ENCODE measurements at places on chromosomes 5 and 9.
A peak's percentile ranks its signal among the peaks of the same experiment; 100 is the strongest.

- peak; percentile 23 for DNase-seq
These were observed 23.4 kb downstream of the MINAR2 start for GRCh38 chr5:129771058-129771838.

DNA sequence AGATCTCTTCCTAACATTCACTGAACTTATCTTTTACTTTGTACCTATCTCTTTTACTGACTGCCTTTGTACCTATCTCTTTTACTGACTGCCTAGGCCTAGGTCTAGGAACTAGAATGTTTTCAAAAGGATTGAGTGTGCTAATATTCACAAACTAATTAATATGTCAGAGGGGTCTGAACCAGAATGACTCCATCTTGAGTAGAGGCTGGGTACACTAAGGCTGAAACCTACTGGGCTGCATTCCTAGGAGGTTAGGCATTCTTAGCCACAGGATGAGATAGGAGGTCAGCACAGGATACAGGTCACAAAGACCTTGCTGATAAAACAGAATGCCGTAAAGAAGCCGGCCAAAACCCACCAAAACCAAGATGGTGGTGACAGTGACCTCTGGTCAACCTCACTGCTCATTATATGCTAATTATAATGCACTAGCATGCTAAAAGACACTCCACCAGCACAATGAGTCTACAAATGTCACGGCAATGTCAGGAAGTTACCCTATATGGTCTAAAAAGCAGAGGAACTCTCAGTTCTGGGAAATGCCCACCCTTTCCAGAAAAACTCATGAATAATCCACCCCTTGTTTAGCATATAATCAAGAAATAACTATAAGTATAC, 2.5 kb upstream of the RHOBTB3 start:
- DNase-seq = no peak

DNA sequence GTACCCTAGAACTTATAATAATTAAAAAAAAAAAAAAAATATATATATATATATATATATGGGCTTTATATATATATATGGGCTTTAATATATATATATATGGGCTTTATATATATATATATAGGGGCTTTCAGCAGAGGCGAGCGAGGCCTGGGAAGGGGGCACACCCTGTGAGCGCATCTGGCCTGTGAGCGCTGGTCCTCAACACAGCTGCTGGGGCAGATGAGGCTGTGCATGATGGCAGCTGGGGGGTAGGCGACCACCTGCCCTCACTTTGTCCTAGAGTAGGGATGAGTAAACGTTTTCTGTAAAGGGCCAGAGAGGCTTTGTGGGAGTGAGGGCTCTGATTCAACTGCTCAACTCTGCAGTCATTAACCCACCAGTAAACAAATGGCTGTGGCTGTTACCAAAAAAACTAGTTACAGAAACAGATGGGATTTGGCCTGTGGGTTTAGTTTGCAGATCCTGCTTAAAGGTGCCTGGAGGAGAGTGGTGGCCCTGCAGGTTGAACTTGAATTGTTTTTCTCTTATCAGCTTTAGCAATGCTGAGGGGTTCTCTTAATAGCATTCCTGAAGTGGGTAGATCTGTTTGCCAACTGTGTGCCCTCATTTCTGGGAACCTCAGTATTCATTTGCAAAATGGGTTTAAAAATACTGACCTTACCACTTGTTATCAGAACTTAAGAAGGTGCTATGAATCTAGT, 88.1 kb upstream of the EPB41L4B start:
- DNase-seq = no peak

GRCh38 chr5:73357576-73357975, 91.0 kb downstream of the FOXD1 start:
- no peak for DNase-seq

GRCh38 chr9:77018058-77018968, 1.1 kb upstream of the FOXB2 start:
- no peak for DNase-seq

DNA sequence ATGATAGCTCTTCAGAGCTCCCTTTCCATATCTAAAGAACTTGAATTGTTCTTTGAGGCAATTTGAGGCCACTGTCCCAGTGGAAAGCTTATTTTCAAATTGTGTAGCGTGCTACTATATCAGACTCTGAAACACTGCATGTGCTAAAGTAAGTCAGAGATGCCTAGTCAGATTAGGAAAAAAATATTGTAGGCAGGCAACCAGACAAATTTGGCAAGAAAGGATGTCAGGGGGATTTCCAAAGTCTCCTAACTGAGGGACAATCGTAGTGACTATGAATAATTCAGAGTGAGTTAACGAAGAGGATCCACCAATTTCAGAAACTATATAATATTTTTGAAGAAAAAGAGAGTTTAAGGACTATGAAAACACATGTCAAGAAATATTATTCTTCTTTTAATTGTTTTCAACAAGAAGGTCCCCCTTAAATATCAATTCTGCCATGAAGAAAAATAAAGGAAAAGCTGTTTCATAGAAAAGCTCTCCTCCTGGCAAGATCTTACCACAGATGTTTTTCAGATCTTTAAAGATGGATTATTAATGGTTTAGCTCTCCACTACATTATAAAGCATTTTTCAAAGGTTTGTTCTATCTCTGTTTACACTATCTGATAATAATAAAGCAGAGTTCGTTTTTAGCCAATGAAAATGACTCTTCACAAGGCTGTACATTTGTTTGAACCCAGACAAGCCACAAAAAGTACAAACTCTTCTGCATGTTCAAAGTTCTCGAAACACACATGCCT, 273.5 kb upstream of the PTGER4 start:
- no peak for DNase-seq

GRCh38 chr5:179149278-179149677, 89.1 kb downstream of the ZNF354C start:
- DNase-seq = no peak

DNA sequence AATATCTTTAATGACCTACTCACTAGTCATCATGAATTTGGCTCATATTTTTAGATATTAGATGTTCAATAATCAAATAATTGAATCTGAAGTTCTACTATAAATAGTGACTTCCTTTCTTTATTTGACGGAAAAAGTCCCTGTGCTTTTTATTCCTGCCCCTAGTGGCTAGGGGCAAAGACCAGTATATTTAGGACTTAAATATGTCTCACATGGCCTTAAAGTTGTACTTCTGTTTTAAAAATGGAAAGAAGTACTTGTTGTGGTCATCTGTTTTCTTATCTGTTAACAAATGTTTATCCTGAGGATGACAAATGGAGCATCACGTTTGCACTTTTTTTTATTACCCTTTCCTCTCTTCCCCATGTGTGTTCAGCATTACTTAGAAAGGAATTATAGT, 89.2 kb upstream of the GRHPR start:
- no peak for DNase-seq

DNA sequence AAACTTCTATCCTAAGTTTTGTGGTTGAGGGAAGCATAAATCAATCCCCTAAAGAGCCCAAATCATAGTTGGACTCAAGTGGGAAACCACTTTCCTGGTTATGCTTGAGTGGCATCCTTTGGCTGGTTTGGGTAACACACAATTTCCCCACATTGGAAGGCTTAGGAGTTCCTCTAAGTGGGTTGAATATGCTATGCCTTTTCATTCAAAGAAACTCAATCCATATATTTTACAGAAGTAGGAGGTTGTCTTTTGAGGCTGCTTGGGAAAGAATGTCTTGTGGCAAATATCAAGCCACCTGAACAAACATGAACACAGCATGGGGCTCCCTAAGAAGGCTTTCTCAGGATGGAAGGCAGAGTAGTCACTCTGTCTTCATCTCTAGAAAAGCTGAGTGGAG, 121.1 kb downstream of the SPATA31D1 start:
- DNase-seq = no peak

DNA sequence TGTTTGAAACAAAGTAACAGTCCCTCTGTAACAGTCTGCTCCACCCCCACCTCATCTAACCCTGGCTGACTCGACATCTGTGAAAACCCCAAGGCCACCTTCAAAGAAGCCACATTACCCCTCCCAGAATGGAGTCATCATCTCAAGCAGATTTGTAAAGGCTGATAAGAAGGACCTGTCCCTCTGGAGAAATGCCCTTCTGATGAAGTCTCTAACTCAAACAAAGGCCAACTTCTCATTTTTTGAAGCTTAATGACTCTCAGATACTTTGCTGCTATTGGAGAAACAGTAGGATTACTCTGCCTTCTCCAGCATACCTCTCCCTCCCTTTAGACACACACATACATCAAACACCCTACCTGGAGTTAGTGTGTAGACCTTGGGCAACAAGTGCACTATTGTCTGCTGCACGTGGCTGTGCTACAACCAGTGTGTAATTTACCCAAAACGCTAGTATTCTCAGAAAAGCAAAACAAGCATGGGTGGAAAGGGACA, 5.3 kb upstream of the SUSD1 start:
- DNase-seq = no peak

- no peak for DNase-seq
These were observed 5.3 kb downstream of the PRDM6 start for GRCh38 chr5:123094237-123094918.

DNA sequence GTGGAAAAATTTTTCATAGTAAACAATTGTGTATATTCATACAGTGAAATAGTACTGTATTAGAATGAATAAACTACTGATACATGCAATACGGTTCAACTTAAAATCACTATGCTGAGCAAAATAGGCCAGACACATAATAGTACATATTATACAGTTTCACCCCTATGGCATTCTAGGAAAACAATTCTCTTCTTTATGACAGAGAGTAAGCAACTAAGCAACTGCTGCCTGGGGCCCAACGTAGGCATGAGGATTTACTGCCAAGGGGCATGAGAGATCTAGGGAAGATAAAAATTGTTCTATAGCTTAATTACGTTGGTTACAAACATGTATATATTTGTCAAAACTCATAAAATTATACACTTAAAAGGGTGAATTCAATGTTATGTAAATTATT, 180.2 kb downstream of the DRD1 start:
- no peak for DNase-seq

- no peak for DNase-seq
These were observed 41.4 kb upstream of the IL7R start for GRCh38 chr5:35815089-35815936.

GRCh38 chr9:98583417-98583816, 125.3 kb downstream of the GABBR2 start:
- DNase-seq = no peak

GRCh38 chr5:126106029-126106428, 317.2 kb upstream of the GRAMD2B start:
- no peak for DNase-seq

DNA sequence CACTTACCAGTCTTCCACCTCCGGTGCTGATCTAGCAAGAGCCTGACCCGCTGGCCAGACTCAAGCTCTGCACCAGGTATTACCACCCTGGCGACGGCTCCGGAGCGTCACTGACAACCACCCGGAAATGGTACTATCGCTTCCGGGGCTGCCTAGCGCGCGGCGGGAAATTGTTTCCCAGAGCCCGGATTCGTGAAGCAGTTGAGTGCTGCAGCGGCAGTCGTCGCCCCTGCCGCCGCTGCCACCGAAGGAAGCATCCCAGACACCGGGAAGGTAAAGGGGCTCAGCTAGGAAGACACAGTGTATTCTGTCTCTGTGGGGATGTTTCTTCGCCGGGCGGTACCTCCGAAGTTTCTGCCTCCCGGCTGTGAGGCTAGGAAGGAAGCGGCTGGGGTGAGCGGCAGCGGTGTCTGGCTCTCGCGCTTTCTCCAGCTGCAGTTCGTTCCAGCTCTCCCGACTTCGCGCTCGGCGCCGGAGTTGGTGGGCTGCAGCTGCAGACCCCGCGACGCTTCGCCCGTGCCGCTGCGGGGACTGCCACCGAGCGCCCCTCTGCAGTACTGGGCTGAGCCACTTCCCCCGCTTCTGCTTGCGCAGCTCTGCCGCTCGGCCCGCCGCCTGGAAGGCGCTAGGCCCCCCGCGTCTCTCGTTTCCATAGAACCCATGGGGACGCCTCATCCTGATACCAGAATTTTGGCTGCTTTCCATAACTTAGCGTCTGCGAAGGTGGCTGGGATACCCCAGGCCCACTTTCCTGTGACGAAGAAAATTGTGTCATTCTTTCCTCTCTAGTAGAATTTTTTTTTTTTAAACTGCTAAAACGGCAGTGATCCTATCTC, at the start of the genes KIAA0825 and SLF1:
TSS of gene KIAA0825 (minus strand) at position 112 of the 836 bp plus-strand sequence. CDS start 81,478 bp downstream, outside the sequence.
TSS of gene SLF1 (plus strand) at position 177 of the 836 bp plus-strand sequence. CDS start 10,142 bp downstream, outside the sequence.
- DNase-seq = peak; percentile 84

- no peak for DNase-seq
These were observed 18.1 kb upstream of the CTNND2 start for GRCh38 chr5:11922394-11922793.

DNA sequence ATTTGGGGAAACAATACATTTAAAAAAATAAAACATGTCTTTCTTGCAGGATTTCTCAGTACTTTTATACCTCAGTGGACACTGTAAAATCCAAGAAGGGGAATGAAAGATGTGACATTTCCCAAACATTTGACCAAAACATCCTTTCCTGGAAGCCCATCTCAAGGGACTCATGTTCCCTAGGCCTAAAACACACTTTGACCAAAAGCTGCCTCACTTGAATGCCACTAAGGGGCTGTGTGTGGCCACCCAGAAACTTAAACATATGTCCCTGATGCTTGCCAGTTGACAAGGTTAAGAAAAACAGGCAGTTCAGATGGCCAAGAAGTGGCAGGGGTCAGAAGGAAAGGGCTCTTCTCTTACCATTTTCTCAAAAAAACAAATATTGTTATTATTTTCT, 73.6 kb downstream of the EPB41L4B start:
- no peak for DNase-seq

- DNase-seq = no peak
These were observed 49.8 kb downstream of the FEM1C start for GRCh38 chr5:115494570-115495289.

GRCh38 chr5:143055596-143056338, 285.6 kb downstream of the ARHGAP26 start:
- no peak for DNase-seq

DNA sequence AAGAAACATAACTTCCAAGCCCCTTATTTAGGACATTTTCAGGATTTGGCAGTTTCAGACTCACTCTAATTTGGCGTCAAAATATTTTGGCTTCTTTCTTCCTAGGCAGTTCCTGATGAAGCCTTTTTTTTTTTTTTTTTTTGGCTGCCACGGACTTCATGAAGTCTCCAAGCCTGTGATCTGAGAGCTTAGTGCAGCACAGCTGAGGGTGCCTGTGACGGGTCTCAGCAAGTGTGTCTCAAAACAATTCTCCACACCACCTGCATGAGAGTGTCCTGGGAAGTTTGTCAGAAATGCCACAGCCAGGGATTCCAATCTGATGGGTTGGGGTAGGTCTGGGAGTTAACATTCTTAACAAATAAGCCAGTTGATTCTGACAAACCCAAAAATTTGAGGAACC, 6.0 kb upstream of the ESM1 start:
- DNase-seq = no peak

- no peak for DNase-seq
These were observed 214.2 kb downstream of the SPATA31D1 start for GRCh38 chr9:82202808-82203207.

DNA sequence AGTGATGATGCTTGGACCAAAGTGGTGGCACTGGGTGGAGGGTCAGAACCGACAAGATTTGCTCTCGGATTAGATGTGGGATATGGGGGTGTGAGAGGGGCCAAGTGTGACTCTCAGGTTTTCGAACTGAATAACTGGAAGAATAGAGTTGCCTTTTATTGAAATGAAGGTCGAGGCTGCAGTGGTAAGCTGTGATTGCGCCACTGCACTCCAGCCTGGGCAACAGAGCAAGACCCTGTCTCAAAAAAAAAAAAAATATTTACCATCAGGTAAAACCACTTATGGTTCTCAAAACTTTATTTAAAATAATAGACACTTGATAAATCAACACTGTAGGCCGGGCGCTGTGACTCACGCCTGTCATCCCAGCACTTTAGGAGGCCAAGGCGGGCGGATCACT, 27.2 kb downstream of the EXOSC2 start:
- DNase-seq = no peak
